ENCODE measurements at places on chromosomes 1 and 21.

DNA sequence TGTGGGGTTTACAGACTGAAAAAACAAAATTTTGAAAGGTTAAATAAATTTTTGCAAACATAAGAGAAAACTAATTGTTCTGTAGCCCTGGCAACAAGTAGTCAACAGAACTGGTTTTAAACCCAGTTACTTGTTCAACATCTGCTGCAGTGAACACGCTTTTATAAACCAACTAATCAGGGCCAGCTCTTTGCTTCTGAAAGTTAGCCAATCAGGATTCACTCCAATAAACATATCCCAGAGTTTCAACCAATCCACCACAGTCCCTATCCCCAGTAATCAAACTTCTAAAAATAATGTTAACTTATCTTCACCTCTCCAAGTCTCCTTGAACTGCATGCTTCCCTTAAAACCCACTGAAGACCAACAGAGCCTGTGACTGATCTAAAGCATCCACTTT lies 306.6 kb downstream of the CTH start:
- DNase-seq = no peak

DNA sequence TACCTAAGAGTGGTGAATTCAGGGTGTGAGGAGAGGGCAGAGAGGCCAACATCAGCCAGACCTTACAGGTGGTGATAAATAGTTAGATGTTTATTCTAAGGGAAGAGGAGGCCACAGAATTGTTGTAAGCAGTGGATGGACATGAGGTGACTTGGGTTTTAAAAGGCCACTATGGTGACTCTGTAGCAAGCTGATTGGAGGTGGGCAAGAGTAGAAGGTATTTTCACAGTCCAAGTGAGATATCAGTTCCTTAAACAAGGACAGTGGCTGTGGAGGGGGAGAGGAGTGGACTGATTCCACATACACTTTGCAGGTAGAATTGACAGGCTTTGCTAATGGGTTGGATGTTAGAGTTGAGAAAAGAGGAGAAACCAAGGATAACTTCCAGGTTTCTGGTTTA lies 60.8 kb upstream of the CLDN14 start:
- no peak for DNase-seq

DNA sequence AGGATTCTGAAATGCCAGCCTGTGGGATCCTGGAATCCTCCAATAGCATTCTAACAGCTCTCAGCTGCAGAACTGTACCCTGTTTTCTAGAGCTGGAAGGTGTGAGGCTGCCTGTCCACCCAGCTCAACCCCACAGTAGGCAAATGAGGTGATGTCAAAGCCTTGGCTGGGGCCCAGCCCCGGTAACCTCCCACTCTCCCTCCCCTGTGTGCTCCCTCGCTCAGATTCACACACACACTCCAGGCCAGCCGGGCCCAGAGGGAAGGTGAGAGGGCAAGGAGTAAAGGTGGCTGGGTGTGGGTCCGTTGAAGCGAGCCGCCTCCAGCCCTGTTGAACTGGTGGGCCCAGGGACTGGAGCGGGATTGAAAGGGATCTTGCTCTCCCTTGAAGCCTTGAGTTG lies at the start of gene BSND:
Gene BSND (plus strand): TSS at position 257 of the 400 bp plus-strand sequence. CDS start 254 bp downstream, outside the sequence.
- no peak for DNase-seq

DNA sequence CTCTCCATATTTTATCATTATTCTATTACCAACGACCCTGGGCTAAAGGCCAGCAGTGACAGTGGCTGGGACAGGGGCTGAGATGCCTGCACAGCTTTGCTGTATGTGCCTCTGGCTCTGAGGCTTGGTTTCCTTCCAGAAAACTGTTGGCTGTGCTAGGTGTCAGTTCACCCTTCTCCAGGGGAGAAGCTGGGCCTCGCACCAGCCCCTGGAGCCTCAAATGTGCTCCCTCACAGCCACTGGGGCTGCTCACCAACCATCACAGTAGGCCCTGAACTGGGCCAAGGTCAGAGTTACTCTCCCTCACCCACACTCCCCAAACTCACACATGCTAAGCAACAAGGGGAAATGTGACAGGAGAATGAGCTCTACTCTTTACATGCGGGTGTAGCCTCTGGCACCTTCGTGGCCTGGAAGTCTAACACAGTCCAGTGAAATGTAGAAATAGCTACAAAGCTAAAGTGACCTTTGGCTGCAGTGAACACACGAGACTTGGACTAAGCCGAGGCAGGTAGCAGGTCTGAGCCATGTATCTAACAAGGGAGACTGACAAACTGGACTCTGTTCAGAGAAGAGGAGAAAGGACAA lies 4.7 kb upstream of the CD160 start:
- DNase-seq = no peak

DNA sequence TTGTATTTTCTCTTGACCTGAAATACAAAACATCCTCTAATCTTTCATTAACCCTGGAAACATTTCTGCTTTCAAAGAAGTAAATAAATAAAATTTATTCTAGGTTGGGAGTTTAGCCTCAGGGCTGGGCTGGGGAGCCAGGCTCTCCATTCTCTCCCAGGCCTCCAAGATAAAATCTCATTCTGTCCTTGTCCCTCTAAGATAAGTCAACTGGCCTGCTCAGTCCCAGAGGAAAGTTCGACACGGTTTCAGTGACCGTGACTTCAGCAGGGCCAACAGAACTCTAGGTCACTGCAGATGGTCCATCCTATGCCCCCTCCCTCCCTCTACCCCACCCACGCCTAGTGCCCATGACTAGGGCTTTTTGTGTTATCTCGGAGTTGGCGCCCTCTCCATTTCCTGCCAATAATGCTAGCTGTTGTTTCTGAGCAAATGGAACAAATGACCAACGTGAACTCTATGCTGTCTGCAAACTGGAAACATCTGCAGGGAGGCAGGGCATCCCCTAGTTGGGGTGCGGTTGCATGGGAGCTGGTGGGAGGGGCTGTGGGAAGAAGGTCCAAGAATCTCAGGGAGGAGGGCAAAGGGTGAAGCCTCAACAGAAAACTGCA lies 10.1 kb upstream of the ADORA3 start:
- no peak for DNase-seq

DNA sequence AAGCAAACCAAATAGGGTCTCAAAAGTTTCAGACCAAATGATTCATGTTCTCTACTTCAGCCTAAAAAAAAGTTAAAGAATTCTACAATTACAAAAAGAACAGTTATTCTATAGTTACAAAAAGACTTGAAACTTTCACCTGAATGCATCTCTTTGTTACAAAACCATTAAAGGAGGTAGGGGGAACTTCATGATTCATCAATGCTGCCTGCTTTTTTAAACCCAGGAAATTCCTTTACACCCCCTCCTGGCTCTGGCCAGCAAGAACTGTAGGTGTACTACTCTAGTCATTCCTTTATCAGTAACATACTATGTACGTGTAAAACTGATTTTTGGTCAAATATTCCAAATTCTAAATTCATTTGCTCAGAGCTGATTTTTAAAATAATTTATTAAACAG lies 5.0 kb downstream of the FAF1 start:
- DNase-seq = no peak

GRCh38 chr1:7623842-7624241 lies 147.3 kb upstream of the VAMP3 start:
- no peak for DNase-seq

DNA sequence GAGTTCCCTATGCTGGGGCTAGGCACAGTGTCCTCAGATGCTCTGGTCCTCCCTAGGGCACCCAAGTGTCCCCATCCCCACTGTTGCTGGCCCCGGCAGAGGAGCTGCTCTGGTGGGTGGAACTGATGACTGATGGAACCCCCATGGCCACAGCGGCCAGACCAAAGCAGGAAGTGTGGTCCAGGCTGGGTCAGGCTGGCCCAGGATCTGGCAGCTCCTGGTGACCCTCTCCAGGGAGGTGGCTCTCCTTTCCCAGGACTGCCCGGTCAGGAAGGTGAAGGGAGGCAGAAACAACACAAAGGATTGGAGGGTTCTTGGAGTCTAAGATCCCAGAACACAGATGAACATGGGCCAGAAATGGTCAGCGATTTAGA lies 1.1 kb downstream of the NKAIN1 start:
- DNase-seq = no peak

GRCh38 chr1:206998816-206999215 lies 28.6 kb upstream of the FCAMR start:
- no peak for DNase-seq
